ENCODE measurements at places on chromosomes 7 and 10.

- no peak for DNase-seq
These were observed 53.5 kb downstream of the HTR7 start for GRCh38 chr10:90804354-90804753.

GRCh38 chr7:22438994-22439393 is 61.0 kb downstream of the STEAP1B start:
- DNase-seq, result no peak

- DNase-seq, result no peak
These were observed 46.5 kb upstream of the MSMB start for GRCh38 chr10:46092524-46093081.

DNA sequence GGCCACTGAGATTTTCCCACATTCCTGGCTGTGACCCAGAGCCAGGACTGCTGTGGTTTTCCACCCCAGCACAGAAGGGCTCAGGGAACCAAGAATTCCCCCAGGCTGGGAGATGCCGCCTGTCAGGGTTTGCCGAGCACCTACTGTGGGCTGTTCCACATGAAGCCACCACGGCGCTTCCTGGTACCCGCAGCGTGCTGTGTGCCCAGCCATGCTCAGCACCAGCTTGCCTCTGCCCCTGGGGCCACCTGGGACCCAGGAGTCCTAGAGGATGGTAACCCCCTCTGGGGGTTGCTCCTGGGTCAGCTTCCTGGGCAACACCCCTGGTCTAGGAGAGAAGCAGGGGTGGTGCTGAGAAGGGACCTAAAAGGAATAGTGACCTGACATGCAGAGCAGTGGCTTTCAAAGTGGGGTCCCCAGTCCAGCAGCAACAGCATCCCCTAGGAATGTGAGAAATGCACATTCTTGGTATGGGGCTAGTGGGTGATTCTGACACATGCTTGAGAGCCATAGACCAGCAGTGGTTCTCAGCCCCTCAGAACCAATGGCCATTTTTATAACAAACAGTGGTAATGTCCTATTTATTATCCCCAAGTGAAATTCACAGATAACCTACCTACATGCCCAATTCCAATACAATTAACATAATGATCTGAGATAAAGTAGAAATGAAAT is 53.4 kb downstream of the TSPAN15 start:
- DNase-seq, result no peak

- no peak for DNase-seq
These were observed 12.8 kb downstream of the SUGCT start for GRCh38 chr7:40147371-40148246.

- DNase-seq, result no peak
These were observed 118.0 kb downstream of the CREB5 start for GRCh38 chr7:28530175-28530802.

- no peak for DNase-seq
These were observed 809 bp upstream of the OGA start for GRCh38 chr10:101818872-101819633.

- no peak for DNase-seq
These were observed 79.6 kb downstream of the ARL5B start for GRCh38 chr10:18738835-18739234.

DNA sequence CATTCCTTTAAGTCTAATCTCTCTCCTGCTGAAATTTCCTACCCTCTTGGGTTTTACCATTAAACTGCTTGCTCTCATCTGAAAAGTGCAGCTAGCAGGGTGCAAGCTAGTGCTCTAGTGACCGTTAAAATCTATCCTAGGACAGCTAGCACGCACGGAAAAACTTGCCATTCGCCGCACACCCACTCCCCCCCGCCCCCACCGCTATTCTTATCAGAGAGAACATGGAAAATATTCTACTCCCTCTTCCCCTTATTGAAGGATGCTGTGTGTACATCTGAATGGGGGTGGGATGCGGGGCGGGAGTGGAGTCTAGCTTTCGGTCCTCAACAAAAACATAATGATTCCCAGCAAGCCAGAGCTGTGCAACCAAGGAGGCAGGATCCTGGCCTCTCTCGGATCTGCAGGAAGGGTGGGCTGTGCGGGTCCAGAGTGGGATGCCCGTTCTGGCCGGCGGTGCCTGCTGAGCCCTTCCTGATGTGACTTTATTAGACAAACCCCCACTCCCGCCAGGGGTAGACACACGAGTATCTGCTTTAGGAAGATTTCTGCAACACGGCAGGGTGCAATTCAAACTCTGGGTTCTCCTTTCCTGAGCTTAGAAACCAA is 1.1 kb upstream of the ADRA2A start:
- DNase-seq, result no peak

GRCh38 chr10:95832216-95833041 is 75.3 kb upstream of the CC2D2B start:
- DNase-seq, result peak; percentile 39

DNA sequence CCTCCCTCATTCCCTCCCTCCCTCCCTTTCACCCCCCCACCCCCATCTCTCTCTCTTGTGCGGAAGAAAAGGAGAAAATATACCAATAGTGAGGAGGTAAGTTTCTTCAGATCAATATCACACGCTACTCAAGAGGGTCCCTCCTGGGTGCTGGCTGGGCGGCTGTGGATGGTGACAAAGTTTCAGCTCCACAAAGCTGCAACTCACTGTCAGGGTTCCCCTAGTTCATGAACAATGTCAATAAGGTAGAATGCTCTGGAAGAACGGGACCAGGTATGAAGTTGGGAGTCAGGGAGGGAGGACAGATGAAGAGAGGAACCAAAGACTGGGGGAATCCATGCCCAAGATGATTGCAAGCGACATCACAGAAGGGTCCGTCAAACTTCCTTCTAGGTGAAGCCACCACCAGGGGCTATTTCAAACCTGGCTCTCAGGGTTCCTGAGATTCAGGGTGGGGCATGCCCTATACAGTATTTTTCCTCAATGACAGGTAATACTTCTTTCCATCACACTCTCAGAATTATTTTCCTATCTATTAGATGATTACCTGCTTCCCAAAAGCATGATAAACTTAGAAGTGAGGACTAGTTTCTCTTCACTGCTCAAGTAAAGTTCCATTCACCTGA is 1.4 kb upstream of the PDE1C start:
- no peak for DNase-seq

GRCh38 chr10:50470798-50471582 is 152.8 kb downstream of the SGMS1 start:
- DNase-seq, result no peak

DNA sequence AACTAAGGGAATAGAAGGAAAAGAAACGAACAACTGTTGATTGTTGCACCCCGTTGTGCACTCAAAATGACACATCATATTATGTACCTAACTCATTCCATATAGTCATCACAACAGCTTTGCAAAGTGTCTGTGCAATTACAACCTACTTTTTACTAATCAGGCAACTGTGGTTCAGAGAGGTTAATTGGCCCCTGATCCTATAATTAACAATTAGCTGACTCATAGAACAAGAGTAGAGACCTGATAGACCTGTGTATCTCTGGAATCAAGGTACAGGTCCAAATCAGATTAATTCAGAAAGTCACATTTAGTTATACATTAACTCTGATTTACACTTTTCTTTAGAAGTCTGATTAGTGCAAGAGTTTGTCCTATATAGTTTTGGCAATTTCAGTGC is 122.5 kb upstream of the CDK13 start:
- no peak for DNase-seq

DNA sequence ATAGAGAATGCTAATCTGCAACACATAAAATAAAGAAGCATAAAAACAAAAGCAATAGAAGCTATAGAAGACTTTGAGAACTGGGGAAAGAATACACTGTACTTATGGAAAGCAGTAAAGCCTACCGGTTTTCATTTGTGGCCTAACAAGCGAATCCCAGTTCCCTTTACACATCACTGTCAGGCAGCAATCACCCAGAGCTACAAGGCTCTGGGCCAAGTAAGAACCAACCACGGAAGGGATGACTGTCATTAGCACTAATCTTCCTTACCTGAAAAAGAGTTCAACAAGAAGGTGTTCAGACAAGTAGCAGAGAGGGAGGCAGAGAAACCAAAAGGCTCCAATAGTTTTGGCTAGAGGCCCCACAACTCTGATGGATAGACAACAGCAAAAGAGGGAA is 15.0 kb downstream of the CCDC6 start:
- no peak for DNase-seq

GRCh38 chr10:46558392-46559185 is 2.1 kb upstream of the GPRIN2 start:
- no peak for DNase-seq

- no peak for DNase-seq
These were observed 126.7 kb downstream of the TES start for GRCh38 chr7:116337018-116337417.

- DNase-seq, result no peak
These were observed 73.3 kb downstream of the C10orf90 start for GRCh38 chr10:126597211-126597610.

GRCh38 chr7:29370531-29371314 is 176.1 kb downstream of the CHN2 start:
- DNase-seq, result no peak

- no peak for DNase-seq
These were observed 150.2 kb downstream of the GRK5 start for GRCh38 chr10:119357412-119358151.

- DNase-seq, result no peak
These were observed 51.7 kb upstream of the SEPHS1 start for GRCh38 chr10:13399752-13400151.

DNA sequence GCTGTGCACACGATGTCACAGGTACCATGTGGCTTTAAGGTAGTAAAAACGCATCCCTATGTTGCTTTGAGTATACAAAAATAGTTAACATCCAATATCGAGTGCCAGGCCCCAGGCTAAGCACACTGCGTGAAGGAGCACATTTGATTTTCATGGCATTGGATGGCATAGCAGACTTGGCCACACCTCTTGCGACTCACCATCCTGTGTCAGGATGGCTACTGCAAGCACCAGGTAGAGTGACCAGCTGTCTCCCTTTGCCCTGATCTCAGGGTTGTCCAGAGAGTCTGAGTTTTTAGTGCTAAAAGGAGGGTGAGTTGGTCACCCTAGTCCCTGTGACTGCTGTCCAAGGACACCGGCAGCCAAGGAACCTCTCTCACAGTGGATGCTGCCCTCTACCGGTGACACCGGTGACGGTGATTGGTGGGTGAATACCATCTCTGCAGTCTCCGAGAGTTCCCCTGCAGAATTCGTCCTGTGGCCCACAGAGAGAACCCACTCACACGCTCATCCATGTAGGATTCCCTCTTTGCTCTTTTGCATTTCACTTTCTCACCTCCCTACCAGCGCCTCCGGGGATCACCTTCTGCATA is 76.1 kb downstream of the BICC1 start:
- no peak for DNase-seq

- no peak for DNase-seq
These were observed 905 bp downstream of the C1GALT1 start for GRCh38 chr7:7183061-7183837.

DNA sequence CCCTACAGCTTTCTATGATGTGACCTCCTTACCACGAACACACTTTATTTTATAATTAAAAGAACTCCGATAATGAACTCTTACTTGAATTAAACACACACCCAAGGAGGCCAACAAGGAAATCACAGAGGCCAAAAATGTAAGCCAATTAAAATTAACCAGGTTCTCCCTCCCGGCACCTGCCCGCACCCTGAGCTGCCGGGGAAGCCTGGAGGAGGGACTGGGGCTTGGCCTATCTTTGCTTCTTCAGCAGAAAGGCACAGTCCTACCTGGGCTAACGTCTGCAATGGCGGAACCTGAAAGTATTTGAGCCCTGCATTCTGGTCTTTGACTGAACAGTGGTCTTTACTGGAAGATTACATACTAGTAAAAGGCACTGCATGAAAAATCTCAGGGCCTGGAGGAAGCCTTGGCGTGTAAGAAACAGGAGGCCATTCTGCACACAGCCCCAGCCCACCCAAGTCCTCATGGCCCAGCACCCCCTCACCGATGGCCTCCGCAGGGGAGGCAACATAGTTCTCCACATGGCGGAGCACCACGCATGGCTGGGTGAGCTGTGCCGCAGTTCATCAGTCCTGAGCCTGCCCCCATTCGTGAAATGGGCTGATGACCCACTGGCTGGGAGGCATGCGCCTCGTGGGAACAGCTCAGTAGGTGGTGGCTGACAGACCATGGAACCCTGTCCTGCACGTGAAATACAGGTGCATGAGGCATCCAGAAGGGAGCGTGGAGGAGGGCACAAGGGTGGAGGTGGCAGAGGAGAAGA is 173.8 kb downstream of the PARD3 start:
- DNase-seq, result no peak

DNA sequence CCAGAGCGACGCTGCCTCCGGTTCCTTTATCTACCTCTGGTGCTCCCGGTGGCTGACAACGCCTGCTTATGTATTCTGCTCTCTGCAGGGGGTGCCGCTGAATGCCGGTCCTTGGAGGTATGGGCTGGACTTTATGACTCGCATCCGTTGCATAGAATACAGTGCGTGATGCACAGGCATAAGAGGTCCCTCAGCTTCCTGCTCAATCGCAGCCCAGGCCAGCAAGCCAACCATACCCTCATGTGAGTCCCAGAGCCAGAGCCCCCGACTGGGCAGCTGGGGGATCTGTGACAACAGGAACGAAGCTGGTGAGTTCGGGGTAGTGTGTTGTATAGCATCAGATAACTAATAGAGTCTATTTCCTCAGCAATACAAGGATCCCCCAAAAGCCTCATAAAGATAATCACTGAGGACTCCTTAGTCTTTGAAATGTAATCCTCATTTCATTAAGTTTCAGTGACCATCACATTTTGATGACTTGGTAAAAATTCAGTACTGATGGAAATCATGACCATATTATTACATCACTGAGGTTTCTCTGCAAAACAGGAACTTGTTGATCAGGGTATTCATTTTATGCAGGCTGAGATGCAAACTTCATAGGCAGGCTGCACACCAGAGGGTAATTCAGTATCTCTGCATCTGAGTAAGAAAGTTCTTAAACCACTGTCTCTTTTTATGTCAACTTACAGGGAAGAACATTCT is 607.8 kb downstream of the PTPRN2 start:
- DNase-seq, result no peak

DNA sequence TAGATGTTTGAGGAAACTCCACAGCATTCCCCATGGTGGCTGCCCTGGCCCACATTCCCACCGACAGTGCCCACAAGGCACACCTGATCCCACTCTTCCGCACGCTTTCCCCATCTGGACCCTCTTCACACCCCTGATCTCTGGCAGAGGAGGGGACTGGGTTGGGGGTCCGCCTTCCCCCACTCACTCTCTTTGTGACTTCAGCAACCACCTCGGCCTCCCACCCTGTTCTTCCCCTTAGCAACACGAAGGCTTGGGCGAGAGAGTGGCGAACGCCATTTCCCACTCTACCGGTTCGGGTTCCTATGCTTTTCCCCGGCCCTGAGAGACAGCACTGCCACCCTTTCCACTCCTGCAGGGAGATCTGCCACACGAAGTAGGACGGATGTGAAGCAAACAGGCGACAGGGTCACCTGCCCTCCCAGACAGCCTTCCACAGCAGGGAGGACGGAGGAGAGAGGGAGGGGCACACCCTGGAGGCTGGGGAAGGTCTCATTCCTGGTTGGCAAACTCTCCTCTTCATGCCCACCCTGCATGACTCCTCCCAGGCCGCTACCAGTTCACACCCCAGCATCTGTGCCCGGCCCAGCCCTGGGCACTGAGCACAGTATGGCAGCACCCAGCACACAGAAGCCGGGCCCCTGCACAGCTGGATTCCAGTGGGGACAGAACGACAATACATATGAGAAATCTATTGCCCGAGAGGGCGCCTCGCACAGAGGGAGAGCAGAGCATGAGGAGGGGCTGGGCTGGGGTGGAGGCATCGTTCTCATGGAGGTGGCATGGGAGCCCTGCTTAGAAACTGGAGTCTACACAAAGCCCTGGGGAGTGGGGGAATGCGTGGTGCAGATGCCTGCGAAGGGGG is 93.5 kb downstream of the PAXIP1 start:
- peak; percentile 16 for DNase-seq
